ENCODE measurements at places on chromosomes 6 and 20.

GRCh38 chr20:10857352-10858070, 183.7 kb upstream of the JAG1 start:
- DNase-seq, result no peak

DNA sequence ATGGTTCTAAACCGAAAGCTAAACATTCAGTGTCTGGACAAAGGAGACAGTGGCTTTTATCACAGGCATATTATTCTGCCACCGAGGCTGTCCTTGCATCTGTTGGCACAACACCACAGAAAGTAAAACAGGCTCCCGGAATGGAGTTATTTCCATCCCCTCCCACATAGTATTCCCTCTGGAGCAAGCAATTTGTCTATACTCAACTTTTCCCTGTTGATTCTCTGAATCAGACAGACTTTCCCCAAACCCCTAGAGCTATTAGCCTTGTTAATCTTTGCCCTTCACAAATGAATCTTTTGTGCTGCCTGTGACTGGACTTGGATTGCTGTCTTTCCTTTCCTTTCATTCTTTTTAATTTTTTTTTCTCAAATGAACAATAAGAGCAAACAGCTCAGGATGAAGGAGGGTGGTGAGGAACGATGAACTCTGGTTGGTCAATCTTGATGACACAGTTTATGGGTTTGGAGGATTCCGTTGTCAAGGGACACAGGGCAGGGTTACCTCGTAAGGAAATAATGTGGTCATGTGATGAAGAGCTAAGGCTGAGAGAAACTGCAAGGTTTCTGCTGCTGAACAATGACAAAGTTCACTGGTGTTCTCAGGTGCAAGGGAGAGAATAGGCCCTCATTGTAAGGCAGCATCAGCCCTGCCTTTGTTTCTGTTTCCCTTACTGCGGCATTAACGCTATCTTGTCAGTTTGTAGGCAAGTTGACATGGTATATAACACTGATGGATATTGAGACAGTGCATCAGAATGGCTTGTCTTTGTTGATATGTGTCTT, 275.0 kb upstream of the BMP2 start:
- DNase-seq, result no peak

GRCh38 chr6:30447237-30447636, 42.1 kb upstream of the HLA-E start:
- DNase-seq, result no peak

DNA sequence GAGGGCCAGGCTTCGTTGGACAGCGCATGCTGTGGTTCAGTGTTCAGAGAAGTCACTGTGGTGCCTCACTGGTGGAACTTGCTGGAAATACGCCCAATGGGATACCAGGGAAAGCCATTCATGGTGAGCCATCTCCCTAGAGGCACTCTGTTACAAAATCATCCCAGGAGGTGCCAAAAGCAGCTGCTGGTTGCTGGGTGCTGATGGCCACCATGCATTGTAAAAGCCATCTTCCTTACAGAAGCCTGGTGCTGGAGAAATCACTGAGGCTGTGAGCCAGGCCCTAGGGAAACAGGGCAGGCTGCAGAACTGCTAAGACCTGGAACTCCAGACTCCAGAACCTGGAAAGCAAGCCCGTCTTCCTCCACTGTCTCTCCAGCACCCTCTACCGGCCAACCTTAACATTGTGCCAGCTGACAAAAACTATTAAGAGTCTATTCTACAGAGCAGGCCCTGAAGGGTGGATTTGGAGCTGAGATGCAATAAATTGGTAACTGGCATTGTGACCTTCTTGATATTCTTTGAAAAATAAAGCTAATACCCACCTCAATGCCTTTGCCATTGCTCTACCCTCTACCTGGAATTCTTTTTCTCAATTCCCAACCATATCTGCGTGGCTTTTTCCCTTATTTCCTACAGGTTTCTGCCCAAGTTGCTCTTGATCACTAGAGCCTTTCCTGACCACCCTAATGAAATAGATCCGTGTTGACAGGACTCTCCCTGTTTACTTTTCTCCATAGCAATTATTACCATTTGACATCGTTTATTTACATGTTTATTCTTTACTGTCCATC, 18.5 kb downstream of the SNRPB start:
- peak; percentile 87 for DNase-seq

DNA sequence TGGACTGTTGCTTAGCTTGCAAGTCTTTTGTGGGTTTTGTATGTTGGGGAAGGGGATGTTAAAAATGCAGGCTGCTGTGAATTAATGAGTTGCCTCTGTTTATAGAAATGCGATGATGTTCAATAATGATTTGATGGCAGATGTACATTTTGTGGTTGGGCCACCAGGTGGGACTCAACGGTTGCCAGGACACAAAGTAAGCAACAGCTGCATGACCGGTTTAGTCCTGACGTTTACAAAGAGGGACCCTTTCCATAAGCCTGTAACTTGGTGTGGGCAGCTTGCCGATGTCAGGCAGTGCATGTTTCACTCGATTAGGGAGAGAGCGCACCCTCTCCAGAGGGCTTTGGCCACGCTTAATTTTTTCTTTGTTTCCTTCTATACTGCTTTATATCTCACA, 1.3 kb downstream of the BTBD3 start:
- DNase-seq, result peak; percentile 84

GRCh38 chr6:28380381-28380780, 19.2 kb downstream of the ZSCAN12 start:
- DNase-seq, result no peak

GRCh38 chr20:61125546-61126180, 126.4 kb upstream of the CDH4 start:
- DNase-seq, result no peak

- peak; percentile 55 for DNase-seq
These were observed 113.9 kb upstream of the ZNF217 start for GRCh38 chr20:53707371-53708055.

DNA sequence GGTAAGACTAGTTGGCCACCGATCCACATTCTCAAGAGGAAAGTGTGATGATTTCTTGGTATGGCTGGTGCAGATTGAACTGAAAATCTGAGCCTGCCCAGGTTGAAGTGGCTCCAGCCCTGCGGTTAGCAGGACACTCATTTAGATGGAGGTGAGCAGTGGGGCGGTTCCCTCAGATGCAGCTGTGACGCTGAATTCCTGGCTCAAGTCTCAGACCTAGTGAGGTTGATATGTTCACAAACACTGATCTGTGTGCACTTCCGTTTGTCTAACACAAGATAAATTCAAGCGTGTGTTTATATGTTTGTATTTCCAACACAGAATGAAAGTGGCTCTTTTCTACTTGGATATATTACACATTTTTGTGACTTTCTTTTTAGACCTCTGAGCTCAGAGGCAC, 83.4 kb upstream of the FRMD1 start:
- DNase-seq, result no peak

DNA sequence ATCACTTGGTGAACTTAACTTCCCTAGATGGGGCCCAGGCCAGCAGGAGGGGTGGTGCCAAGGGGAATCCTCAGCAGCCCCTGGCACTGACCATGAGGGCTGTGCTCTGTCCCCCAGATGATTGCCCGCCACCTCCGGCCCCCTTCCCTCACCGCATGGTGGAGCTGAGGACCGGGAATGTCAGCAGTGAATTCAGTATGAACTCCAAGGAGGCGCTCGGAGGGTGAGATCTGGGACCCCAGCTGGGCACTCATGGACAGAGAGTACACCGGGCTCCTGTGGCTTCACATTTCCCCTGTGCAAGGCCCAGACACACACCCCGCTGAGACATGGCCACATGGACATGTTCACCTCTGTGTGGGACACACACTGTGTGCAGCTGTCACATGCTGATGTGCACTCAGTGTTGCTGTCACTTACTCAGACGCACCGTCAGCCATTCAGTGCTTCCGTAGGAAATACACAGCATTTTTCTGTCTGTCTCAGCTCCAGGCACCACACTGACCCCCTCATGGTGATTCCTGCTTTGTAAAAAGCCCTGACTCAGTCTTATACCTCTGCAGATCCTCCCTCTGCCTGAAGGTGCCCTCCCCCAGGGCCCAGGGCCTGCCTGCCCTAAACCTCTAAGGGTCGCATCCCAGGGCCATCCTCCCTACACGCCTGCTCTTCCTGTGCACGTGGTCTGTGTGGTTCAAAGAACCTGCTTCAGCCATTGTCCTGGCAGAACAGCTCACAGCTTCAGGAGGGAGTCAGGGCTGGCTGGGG, 4.4 kb downstream of the MYLK2 start:
- peak; percentile 57 for DNase-seq

GRCh38 chr6:4979426-4979825, 24.4 kb downstream of the RPP40 start:
- no peak for DNase-seq

DNA sequence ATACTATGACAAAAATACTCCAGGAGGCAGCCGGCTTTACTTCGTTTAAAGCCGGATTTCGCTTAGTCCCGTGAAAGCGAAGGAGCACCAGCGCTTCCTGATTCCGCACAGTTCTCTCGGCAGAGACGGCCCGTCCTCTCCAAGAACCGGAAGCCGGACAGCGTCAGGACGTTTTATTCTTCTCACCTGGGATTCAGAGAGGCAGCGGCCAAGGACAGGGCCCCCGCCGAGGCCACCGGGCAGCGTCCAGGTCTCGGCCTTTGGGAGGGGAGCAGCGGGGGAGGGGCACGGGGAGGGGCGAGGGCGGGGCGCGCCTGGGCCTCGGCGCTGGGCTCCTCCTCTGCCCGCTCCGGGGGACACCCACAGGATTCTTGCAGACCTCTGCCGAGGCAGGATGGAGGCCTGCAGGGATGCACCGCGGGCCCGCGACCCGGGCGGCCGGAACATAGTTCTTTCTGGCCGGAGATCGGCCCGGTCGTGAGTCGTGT, 2.8 kb upstream of the DIDO1 start:
- DNase-seq, result peak; percentile 51

DNA sequence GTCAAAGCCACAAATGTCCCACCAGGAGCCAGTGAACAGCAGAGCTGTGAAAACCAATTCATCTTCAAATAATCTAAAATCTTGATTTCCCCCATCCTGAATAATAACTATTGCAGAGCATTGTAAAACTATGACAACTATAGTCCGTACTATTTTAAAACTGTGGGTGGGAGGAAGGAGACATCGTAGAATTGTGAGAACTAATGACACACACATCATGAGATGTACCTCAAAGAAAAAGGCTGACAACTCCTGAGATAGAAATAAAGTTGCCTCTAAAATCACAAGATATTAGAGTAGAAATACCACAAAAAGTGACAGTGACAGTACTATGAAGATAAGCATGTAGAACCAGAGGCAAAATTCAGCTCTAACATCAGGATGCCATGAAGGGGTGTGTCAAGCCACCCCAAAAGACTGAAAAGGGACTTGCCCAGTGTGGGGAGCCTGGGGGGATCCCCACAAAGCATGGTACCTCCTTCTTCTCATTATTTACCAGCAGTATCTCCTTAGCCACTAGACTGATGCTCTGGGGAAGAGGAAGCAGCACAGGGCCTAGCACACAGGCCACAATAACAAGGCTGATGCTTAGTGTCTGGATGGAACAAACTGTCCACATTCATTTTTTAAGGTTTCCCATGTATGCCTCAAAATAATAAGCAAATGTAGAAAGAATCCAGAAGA, 13.4 kb downstream of the NAPB start:
- no peak for DNase-seq

DNA sequence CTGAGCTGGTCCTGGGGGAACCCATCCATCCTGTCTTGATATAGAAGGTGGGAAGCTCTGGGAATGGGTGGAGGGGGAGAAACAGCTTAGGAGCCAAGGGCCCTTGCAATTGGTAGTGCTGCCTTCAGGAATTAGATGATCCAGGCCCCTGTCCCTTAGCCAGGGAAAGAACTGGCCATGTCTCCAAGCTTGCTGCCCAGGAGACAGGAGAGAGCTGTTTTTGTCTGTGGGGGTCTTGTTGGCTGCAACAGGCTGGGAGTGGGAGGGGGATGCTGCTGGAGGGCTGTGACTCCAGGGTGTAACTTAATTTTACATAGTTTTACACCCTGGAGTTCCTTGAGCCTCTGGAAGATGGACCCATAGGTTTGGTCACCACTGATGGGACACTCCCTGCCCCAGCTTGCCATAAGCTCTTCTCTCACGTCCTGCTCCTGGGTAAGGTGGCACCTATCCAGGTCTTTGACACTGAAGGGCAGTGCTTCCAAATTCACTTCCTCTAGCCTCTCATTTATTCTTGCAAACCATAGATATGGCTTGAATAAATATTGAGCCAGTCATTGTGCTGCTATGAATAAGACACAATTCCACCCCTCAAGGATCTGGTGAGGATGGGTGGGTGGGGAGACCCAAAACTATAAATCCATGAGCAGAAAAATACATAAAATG, 16.8 kb downstream of the VEGFA start:
- DNase-seq, result no peak

GRCh38 chr6:113632220-113632864, 224.8 kb upstream of the MARCKS start:
- peak; percentile 45 for DNase-seq

- no peak for DNase-seq
These were observed 11.0 kb downstream of the SRSF3 start for GRCh38 chr6:36605143-36605542.

- DNase-seq, result no peak
These were observed 294.2 kb upstream of the TCF21 start for GRCh38 chr6:133594652-133595110.

- DNase-seq, result no peak
These were observed 77.8 kb downstream of the ZFAND3 start for GRCh38 chr6:37897321-37897720.

DNA sequence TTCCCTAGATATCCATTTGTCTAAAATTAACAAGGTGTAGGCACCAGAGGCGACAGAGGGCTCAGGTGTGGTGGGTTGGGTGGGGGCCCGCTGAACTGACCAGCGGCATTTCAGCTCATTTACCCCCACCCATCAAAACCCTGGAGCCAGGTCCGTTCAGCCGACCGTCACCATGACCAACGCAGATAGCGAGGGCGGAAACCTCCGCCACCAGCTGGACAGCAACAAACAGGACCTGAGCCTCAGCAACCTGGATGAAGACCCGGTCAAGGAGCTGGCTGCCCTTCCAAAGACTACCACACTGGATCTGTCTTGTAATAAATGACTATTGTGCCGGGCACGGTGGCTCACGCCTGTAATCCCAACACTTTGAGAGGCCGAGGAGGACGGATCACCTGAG, 120.8 kb upstream of the LGSN start:
- DNase-seq, result no peak

GRCh38 chr6:138107078-138107751, at the start of gene PERP:
Gene PERP, minus strand, starts transcription at chr6:138107419. Its CDS starts 79 bp downstream, at chr6:138107340.
- peak; percentile 78 for DNase-seq
